ENCODE measurements at places on chromosomes 12 and 14. TPM values are rescaled to one million over a fixed set of nuclear protein-coding genes. Genes with fewer than 3 reads are reported as not detected.
A peak's percentile ranks its signal among the peaks of the same experiment; 100 is the strongest.

The WIF1 gene
- total RNA-seq = not detected

The IRAK3 gene
- 18.7 TPM for total RNA-seq

The FIGNL2 gene
- total RNA-seq = 2.7 TPM

The GLIPR1L2 gene
- total RNA-seq = not detected

The FLVCR2 gene
- total RNA-seq = 2.3 TPM

The GUCY2C gene
- total RNA-seq = not detected

The TMX1 gene
- 6.4 TPM for total RNA-seq

The SMCO2 gene
- not detected for total RNA-seq

The KRT83 gene
- total RNA-seq = not detected

The CABP1 gene
- 2.1 TPM for total RNA-seq

DNA sequence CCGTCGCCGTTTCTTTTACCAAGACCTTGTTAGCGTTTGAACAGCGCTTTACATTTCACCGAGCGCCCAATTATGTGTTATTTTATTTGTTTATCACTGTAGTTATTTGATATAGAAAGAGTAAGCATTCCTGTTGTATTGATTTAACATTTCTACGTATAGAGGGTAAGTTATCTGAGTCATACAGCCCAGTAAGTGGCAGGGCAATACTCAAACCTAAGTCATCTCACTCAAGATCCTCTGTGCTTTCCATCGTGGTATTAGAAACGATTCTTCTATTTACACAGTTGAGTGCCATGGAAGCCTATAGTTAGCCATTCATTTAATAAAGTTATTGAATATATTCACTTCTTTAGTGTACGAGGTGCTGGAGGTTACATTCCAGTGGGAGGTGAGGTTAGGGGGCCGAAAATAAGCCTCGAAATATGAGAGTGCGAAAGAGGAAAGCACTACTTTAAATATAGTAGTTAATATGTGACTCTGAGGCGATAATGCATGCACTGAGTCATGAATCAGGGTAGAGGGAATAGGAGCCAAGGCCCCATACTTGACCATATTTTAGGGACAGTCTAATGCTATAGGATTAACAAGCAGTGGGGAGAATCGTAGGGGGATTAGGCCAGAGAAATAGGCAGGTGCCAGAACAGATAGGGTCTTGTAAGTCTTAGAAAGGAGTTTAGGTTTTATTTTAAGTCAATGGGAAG is 629 bp downstream of the RAD51AP1 start:
- DNase-seq = no peak
- H3K4me3 ChIP-seq = peak overlapping the region; percentile 65
- H3K27ac ChIP-seq = no peak overlapping the region
- peaks cover 11% of the 10 kb centered on the region for H3K4me1 ChIP-seq

GRCh38 chr14:63174760-63175191 is 29.5 kb upstream of the RHOJ start:
- no peak for DNase-seq
- H3K36me3 ChIP-seq = no peaks in the 10 kb centered on the region
- H3K27ac ChIP-seq = no peak overlapping the region
- H3K27me3 ChIP-seq = no peaks in the 10 kb centered on the region
- H3K4me1 ChIP-seq = no peaks in the 10 kb centered on the region

- H3K36me3 ChIP-seq = no peaks in the 10 kb centered on the region
- no peak overlapping the region for H3K4me3 ChIP-seq
- DNase-seq = no peak
- no peaks in the 10 kb centered on the region for H3K27me3 ChIP-seq
- H3K4me1 ChIP-seq = no peaks in the 10 kb centered on the region
- H3K27ac ChIP-seq = no peak overlapping the region
Observed at GRCh38 chr12:90084018-90084417, 375.4 kb upstream of the ATP2B1 start.

DNA sequence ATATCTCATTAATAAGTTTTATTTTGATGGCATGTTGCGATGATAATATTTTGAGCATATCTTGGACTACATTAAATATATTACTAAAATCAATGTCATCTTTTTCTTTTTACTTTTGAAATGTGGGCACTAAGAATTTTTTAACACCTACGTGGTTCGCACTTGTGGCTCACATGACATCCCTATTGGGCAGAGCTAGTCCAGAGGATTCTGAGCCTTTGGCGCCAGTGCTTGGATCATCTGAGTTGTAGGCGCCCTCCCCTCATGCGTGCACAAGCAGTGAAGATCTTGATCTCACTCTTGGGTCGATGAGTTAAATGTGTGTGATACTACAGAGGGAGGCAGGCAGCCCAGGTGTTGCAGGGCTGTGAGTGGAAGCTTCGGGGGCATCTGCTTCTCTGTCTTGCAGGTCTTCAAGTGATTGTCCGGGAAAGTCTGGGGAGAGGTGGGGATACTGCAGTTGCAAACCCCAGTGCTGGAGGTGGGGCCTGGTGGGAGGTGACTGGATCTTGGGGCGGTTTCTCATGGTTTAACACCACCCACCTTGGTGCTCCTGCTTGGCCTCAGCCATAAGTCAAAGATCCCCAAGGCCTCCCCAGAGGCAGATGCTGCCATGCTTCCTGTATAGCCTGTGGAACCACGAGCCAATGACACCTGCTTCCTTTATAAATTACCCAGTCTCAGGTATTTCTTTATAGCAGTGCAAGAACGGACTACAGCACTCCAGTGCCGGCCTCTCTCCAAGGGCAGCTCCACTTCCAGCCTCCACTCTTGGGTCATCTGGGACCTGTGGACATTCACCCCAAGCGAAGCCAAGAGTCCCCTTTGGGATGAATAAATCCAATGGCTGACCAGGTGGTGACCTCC is 46.1 kb upstream of the PPP2R5C start:
- no peak overlapping the region for H3K27ac ChIP-seq
- no peaks in the 10 kb centered on the region for H3K27me3 ChIP-seq
- H3K4me1 ChIP-seq = no peaks in the 10 kb centered on the region

GRCh38 chr14:49860988-49861698 is 8.6 kb upstream of the NEMF start:
- peaks cover 4% of the 10 kb centered on the region for H3K4me1 ChIP-seq
- H3K4me3 ChIP-seq = peak overlapping the region; percentile 94
- H3K36me3 ChIP-seq = no peaks in the 10 kb centered on the region

DNA sequence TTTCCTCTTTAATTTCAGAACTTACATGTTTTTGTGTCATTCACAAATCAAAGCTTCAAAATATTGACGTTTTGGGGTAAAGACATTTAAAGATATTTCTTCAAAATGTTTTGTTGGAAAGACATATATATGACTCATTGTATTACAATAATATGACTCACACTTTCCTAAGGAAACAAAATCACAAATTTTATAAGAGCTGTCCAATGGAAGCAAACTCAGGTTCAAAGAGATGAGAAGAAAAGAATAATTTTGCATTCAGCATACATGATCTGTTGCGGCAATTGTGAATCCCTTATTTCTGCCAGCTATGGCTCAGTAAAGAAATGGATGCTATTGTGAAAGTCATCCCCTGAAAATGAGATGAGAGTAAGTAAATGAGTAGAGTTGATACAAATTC is 82.7 kb downstream of the GRIP1 start:
- H3K27me3 ChIP-seq = no peaks in the 10 kb centered on the region
- H3K27ac ChIP-seq = no peak overlapping the region
- no peaks in the 10 kb centered on the region for H3K4me1 ChIP-seq
- H3K4me3 ChIP-seq = no peak overlapping the region
- no peak for DNase-seq

- DNase-seq = no peak
- H3K36me3 ChIP-seq = no peaks in the 10 kb centered on the region
- no peaks in the 10 kb centered on the region for H3K4me1 ChIP-seq
- no peak overlapping the region for H3K4me3 ChIP-seq
- H3K27ac ChIP-seq = no peak overlapping the region
- no peaks in the 10 kb centered on the region for H3K27me3 ChIP-seq
Observed at GRCh38 chr12:120879102-120879501, 25.1 kb downstream of the SPPL3 start.

GRCh38 chr14:104469591-104469990 is 110.0 kb upstream of the C14orf180 start:
- H3K4me1 ChIP-seq = no peaks in the 10 kb centered on the region
- no peak for DNase-seq
- H3K27me3 ChIP-seq = no peaks in the 10 kb centered on the region
- no peaks in the 10 kb centered on the region for H3K36me3 ChIP-seq

GRCh38 chr14:90796329-90796728 is 19.9 kb downstream of the TTC7B start:
- no peak overlapping the region for H3K4me3 ChIP-seq
- H3K36me3 ChIP-seq = no peaks in the 10 kb centered on the region
- no peaks in the 10 kb centered on the region for H3K27me3 ChIP-seq
- no peaks in the 10 kb centered on the region for H3K4me1 ChIP-seq
- no peak for DNase-seq

GRCh38 chr14:68942296-68943035 is 36.6 kb downstream of the ACTN1 start:
- H3K4me3 ChIP-seq = no peak overlapping the region
- H3K4me1 ChIP-seq = peaks cover 25% of the 10 kb centered on the region
- H3K27me3 ChIP-seq = no peaks in the 10 kb centered on the region
- DNase-seq = no peak

- no peak overlapping the region for H3K27ac ChIP-seq
- no peaks in the 10 kb centered on the region for H3K36me3 ChIP-seq
- no peaks in the 10 kb centered on the region for H3K4me1 ChIP-seq
- no peaks in the 10 kb centered on the region for H3K27me3 ChIP-seq
Observed at GRCh38 chr14:89387922-89388685, 28.9 kb downstream of the FOXN3 start.

Measured in uterus (tissue), 4 donors.